ENCODE measurements at places on chromosomes 5 and 9.

GRCh38 chr9:131432597-131433301, 38.9 kb downstream of the PRRC2B start:
- no peak for DNase-seq

GRCh38 chr5:42614509-42614908, 142.1 kb upstream of the CCDC152 start:
- no peak for DNase-seq

GRCh38 chr5:137346281-137346680, 152.8 kb downstream of the SPOCK1 start:
- DNase-seq = no peak

DNA sequence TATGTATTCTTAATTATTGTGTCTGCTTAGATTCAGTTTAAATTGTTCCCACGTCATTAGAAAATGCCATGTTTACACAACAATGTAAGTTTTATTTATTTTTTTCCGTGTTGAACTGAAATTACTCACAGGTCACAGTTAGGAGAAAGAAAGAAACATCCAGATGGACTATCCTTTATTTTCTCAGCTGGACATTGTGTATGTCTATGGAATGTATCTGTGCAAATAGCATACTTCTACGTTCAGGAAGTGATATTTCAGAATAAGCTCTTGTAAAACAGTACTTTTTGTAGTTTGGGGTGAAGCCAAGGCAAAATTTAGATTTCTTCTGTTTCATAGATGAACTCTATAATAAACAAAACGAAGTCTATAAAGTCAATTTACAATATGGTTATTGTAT, 249.0 kb upstream of the ZNF608 start:
- DNase-seq = no peak

GRCh38 chr5:15695215-15695731, 195.3 kb downstream of the FBXL7 start:
- DNase-seq = no peak

GRCh38 chr9:114738581-114739316, 56.8 kb upstream of the TEX48 start:
- DNase-seq = peak; percentile 59

GRCh38 chr5:75239681-75240080, 3.0 kb upstream of the ANKRD31 start:
- DNase-seq = no peak

DNA sequence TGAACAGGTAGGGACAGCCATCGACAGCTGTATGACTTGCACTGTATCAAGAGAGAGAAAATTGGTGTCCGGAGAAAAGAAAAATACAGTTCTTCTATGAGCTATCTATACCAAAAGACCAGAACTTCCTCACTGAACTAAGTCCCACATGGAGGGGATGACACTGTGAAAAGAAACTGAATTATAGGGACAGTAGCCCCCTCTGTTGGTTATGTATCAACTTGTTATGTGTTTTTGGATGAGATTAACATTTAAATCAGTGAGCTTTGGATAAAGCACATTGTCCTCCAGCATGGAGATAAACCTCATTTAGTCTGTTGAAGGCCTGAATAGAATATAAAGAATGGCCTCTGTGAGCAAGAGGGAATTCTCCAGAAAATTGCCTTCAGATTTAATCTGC, 176.6 kb upstream of the SH3GL2 start:
- peak; percentile 1 for DNase-seq

- no peak for DNase-seq
Measured at GRCh38 chr9:886886-887285, 45.4 kb downstream of the DMRT1 start.

- DNase-seq = no peak
Measured at GRCh38 chr5:135032999-135033861, 798 bp downstream of the PITX1 start.

- no peak for DNase-seq
Measured at GRCh38 chr9:98199388-98200033, 7.1 kb upstream of the CORO2A start.

DNA sequence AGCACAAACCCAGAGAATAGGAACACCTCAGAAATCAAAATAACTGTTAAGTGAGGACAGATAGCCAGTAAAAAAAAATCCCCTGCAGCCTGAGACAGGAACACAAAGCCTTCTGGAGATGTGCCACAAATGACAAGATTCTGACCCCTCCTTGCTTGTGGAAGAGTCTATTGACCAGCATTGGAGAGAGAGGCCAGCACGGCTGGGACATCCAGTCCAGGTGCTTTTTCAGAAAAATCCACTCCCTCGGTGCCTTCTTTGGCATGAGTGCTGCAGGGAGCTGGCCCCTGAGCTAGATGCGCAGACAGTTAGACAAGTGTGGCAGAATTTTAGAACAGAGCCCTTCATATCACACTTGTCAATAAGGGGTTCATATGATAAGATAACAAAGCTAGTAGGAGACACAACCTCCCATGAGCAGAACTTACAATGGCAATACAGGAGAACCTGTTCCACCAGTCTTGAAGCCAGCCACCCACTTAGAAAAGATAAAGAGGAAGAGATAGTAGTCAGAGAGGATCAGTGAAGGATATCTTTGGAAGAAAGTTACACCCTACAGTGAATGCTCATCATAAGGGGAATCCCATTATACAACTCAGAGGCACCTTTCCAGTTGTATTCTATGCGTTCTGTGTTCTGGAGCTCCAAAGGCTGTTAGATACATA, 298.4 kb downstream of the TLE1 start:
- no peak for DNase-seq

DNA sequence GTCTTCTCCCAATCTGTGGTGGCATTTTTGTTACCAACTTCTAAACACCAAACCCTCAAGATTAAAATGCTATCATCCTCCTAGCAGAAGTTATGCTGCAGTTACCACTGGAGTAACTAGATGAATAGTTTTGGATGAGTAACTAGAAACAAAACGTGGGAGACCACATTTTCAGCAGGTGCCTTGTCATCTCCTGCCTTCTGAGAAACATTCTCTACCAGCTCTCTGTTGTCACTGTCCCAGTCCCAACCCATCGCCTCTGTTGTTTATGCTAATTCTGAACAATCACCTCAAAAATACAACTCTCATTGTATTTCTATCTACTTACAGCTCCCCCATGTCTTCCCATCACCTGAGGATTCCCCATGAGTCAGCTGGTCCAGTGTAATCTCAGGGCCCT, 652.5 kb upstream of the ADAMTS16 start:
- DNase-seq = no peak

DNA sequence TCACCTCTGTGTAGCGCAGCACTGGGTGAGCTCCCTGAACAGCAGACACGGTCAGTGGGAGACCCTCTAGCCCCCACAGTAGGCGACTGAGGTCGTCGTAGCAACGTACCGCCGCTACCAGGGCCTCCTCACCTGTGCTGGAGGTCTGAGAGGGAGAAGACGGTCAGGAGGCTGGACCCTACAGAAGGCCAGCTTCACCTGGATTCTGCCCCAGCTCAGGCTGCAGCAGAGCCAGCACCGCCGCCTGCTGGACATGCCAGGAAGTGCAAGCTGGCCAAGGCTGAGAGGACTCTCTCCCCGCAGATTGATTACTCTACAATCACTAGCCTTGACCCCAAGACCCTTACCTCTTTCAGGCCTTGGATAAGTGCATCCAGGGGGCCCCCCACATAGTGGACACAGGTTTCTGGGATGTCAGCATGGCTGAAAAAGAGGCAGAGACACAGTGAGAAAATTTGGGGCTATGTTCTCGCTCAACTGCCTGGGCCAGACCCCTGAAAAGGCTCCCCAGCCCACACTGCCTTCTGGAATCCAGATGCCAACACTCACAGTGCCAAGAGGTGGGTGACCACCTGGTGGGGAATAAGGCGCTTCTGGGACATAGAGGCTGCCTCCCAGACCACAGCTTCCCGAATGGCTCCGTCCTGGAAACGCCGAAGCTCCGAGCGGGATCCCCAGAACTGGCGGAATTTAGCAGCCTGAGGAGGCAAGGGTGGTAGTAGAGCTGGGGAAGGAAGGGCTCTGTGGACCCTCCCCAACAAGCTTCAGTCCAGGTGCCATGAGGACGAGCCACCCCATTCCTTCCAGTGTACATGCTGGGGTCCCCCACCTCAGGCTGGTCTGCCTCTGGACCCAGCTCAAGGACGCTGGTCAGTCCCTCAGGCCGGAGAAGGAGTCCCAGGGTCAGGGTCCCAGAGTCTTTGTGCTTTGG, 6.9 kb downstream of the NOL6 start:
- DNase-seq = peak; percentile 37

DNA sequence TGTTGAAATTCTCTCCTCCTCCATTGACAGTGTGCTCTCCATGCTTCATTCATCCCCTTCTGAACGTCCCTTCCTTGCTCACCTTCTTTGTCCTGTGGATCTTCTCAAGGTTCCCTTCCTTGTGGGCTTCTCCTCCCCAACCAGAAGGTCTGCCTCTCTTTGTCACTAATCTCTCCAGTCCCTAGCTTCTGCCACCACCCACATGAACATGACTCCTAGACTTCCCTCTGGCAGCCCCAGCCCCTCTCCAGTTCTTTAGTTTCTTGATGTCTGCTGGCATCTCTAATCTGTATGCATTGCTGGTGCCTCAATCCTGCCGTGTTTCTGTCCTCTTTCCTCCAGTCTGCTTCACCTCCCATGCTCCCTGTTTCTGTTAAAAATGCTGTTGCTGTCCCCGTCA, 79.3 kb downstream of the ARHGAP26 start:
- no peak for DNase-seq

DNA sequence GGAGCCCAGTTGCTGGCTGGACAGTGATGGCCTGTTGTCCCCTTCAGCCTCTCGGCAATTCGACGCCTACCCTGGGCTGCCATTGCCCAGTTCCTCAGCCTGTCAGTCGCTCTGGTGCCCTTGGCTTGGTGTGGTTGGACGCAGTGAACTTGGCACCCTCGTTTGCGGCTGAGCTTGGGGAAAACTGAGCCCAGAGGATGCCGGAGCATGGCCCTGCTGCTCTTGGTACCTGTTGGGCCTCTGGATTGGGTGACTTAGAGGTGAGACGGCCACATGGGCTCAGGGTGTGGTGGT, 16.5 kb downstream of the WNK2 start:
- DNase-seq = no peak
